ENCODE measurements at places on chromosomes 2 and 18.

DNA sequence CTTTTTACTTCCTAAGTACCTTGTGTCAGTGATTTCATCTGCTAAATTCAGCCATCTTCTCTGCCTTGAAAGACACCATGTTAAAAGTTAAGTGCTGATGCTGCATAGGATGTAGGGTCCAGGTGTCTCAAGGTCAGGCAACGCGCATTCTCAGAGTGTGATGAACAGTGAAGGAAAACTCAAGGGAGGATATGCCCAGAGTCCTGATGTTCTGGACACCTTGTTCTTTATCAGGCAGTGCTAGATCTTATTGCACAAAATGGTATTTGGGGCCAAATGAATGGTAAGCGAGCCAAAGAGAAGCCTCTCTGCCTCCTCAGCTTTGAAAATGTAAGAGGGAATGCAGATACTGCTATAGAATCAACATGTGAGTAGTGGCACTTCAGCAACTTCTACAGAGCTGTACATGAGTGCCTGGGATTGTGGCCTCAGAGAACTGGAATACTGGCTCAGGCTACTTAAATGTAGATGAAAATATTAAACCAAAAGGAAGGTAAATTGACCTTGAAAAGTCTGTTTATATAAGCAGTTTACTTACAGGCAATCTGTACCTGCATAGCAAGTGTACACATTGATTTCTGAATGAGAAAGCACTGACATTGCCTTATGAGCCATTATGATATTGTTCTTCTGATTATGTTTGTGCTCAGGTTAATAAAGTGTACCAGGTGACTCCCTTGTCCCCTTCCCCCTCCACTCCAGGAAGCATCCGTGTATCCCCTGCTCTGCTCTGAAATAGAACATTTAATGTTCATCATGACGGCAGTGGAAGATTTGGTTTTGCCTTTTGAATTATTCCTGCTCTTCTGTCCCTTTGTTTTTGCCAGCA is 86.7 kb upstream of the RANBP2 start:
- peak; percentile 86 for DNase-seq

DNA sequence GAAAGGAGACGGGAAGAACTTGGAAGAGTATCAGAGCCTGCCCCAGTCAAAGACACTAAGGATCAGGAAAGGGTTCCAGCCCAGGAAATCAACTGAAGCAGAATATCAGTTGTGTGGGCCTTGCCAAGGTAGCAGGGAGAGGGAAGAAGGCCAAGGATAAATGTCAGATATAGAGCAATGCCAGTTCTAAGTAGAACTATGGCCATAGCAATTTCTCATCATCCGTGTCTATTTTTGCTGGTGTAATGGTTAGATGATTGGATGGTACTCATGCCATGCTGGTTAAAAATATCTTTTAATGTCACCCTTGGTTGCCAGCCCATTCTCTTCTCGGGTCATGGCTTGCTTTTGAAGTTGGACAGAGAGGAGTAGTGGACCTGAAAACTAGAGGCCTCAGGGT is 41.9 kb downstream of the MAIP1 start:
- DNase-seq = no peak

DNA sequence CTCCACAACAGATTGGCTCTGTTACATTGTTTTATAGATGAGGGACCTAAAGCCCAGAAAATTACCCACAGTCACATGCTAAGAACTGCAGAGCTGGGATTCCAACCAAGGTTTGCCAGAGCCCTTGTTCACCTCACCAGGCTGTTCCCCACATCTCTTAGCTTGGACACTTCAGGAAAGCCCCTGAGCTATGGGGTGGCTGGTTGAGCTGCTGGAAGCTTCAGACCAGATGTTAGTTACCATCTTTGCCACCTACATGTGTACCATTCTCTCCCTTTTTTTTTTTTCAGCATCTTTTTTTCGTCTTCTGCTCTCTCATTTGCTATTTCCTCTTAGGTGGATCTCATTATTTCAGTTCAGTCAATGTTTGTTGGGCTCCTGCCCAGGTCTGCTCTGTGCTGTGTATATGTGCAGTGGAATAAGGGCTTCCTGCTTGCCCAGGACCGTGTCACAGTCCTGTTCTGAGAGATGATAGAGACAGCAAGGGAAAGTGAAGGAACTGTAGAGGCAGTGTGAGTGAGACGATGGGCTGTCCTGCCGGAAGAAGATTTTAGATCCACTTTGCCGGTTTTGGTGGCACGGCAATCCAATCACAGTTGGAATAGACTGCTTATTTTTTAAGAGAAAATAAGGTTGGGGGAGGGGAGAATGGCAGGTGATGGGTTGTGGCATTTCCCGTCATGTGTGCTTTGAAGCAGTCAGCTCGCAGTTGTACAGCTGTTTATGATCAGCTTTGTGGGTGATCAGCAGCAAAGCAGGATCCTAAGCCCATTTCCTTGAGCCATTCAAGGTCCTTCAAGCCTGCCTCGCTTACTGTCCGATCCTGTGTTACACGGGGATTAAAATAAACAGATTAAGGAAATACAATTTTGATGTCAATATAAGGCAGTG is 152.6 kb downstream of the RTN4 start:
- DNase-seq = no peak

GRCh38 chr2:18398833-18399232 is 161.6 kb downstream of the RDH14 start:
- DNase-seq = no peak

DNA sequence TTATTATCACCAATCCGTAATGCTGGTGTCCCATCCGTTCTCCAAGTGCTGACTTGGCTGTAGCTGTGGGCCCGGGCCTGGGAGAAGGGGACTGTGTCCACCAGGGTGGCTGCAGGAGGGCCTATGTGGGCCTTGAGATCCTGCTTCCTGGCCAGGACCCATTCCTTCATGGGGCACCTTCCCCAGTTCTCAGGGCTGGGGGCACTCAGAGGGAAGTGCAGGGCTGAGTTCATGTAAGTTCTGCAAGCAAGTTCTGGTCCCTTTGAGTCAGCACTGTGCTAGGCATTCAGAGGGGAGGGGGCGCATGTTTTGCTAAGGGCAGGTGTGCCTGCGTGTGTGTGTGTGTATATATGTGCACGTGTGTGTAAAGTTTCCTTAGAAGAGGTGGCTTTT is 94.0 kb downstream of the GLI2 start:
- no peak for DNase-seq

- no peak for DNase-seq
These were observed 43.0 kb downstream of the MEMO1 start for GRCh38 chr2:31967790-31968189.

- DNase-seq = no peak
These were observed 317.6 kb upstream of the REG3G start for GRCh38 chr2:78707776-78708386.

DNA sequence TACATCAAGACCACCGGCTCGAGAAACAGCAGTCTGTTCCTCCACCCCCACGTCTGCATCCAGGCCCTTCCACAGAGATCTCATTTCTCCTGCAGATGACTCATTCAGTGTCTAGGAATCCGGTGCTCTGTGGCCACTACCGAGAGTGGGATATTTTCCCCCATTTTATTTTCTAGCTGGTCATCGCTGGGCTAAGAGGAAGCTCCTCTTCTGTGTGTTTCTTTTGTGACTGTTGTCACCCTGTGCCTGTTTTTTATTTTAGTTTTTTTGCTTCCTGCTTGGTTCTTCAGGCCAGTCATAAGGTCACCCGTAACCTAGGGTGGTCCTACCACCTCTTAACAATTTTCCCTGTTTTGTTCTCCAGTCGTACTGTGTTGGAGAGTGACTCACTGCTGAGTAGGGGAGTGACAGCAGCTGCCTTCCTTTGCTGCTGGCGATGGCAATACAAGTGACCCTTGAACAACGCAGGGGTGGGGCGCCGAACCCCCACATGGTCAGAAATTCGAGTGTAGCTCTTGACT is 6.7 kb downstream of the RAMP1 start:
- DNase-seq = peak; percentile 11

- DNase-seq = no peak
These were observed 36.8 kb downstream of the CHST10 start for GRCh38 chr2:100380681-100381080.

DNA sequence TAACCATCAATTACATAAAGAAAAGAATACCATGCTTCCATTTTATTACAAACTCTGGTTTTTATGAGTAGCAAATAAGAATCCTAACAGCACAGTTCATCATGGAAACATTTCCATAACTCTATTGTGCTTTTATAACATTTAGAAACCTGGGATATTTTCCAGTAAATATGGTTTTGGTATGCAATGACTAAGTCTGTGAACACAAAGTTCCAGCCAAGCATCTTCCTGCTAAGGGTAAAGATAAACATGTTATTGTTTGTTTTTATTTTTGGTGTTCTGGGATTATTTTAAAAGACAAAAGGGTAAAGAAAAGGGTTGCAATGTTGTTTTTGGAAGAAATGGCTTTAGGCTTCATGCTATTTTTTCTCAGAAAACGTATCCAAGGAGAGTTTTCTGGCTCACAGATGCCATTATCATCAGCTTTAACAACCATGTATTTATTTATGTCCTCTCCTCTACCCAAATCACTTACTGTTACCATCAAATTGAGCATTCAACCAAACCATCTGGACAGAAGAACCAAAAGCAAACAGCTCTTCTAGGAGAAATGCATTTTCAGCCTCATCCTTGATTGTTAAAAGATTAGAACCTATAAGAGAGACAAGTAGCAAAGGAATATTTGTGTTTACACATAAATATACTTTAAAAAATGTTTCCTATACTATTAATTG is 116.0 kb downstream of the PLA2R1 start:
- DNase-seq = no peak

DNA sequence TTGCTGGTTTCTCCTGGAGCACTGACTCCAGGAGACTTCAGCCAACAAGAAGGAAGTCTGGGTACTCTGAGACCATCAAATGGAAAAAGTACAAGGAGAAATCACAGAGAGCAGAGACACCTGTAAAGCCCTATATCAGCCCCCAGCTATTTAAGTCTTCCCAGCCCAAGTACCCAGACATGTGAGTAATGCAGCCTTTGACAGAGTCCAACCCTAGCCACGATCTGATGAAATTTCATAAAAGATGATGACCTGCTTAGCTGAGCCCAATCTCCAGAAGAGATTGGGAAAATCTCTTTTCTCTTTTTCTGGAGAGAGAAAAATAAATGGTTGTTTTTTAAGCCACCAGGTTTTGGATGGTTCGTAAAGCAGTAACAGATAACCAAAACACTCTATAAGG is 196.6 kb downstream of the NBAS start:
- no peak for DNase-seq

- no peak for DNase-seq
These were observed 1.3 kb upstream of the SCYGR3 start for GRCh38 chr2:227615906-227616305.

- DNase-seq = no peak
These were observed 19.6 kb downstream of the GPR35 start for GRCh38 chr2:240644859-240645301.

DNA sequence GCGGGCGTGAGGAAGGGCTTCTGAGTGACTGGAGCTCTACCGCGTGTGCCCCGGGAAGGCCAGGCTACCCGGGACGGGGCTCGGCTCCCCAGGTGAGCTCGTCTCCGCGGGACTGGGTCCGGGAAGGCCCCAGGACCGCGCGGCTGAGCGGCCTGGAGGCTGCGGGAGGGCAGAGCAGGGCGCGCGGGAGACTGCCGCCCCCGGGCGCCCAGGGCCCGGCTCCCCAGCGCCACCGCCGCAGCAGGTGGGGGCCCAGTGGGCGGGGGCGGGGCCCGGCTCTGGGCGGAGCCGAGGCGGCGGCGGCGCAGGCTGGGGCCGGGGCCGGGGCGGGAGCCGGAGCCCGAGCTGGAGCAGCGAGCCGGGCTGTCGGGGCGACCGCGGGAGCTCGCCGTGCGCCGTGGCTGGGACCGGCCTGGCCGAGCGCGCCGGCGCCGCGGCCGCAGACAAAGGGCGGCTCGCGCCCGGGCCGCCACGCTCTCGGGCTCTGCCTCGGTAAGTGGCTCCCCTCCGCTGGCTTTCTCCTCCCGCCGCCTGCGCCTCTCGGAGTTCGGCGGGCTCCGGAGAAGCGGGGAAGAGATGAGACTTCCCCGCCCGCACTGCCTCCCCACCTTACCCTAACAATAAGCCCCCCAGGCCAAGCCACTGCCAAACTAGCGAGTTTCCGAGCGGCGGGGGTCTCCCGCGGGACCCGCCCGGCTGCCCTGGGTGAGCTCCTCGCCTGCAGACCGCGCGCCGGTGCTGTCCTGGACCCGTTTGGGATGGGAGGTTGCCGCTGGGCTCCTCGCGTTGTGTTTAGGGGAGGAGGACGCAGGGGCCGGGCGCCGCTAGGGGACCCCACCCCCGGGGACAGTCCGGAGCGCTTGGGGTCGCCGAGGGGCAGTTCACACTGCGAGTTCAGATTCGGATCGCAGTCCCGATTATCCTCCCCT is at the start of gene MAPK4:
Gene MAPK4, plus strand, starts transcription at position 336 of the 929 bp plus-strand sequence. CDS start 103,872 bp downstream, outside the sequence.
- peak; percentile 37 for DNase-seq

GRCh38 chr2:181077128-181077709 is 96.8 kb downstream of the UBE2E3 start:
- DNase-seq = peak; percentile 61

- DNase-seq = no peak
These were observed 28.8 kb upstream of the NEDD4L start for GRCh38 chr18:58015065-58015780.

DNA sequence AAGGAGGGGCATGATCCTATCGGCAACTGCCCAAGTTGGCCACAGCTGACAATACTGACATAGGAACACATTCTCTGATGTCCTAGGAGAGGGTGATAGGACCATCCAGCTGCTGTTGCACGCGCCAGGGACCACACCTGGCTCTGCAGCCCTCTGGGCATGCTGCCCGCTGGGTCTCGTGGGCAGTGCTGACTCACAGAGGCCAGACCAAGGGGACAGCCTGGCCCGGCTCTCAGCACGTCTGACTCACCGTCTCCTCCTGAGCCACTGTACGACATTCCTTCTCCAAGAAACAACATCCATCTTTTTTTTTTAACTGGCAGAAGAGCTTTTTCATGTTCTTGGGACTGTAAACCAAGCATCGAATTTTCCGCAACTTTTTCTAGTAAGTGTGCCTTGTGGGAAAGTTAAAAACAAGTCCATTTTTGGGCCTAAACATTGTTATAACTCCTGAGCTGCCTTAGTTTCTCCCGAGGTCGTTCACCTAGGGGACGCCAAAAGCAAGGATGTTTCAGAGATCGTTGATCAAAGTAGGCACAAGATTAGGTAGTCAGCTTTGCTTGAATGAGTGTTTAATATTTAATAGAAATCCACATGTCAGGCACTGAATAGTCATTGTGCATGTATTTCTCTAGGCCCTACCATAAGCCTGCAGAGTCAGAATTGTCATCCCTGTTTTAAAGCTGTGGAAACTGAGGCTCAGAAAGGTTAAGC is 100.3 kb downstream of the TTC32 start:
- peak; percentile 26 for DNase-seq

GRCh38 chr2:182921234-182921633 is 54.8 kb upstream of the FRZB start:
- no peak for DNase-seq

GRCh38 chr2:15675456-15676195 is 84.0 kb downstream of the DDX1 start:
- no peak for DNase-seq

- DNase-seq = no peak
These were observed 210.8 kb upstream of the SMIM21 start for GRCh38 chr18:75638223-75638775.

DNA sequence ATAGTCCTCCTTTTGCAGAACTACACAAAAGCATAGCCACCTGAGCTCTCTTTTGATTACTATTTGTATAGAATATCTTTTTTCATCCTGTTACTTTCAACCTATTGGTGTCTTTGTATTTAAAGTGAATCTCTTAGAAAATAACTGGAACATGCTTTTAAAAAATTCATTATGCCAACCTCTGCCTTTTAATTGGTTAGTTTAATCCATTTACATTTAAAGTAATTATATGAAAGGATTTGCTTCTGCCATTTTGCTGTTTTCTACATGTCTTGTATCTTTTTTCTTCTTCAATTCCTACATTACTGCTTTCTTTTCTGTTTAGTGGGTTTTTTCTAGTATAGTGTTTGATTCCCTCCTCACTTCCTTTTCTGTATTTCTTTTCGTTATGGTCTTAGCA is 407.5 kb upstream of the ZEB2 start:
- no peak for DNase-seq

GRCh38 chr2:152389483-152389882 is 54.5 kb downstream of the FMNL2 start:
- no peak for DNase-seq
